ENCODE measurements at places on chromosomes 6 and 20. TPM values are rescaled to one million over a fixed set of nuclear protein-coding genes. Genes with fewer than 3 reads are reported as not detected.
A peak's percentile ranks its signal among the peaks of the same experiment; 100 is the strongest.

The SPATS1 gene
- total RNA-seq = 0.25 TPM

DNA sequence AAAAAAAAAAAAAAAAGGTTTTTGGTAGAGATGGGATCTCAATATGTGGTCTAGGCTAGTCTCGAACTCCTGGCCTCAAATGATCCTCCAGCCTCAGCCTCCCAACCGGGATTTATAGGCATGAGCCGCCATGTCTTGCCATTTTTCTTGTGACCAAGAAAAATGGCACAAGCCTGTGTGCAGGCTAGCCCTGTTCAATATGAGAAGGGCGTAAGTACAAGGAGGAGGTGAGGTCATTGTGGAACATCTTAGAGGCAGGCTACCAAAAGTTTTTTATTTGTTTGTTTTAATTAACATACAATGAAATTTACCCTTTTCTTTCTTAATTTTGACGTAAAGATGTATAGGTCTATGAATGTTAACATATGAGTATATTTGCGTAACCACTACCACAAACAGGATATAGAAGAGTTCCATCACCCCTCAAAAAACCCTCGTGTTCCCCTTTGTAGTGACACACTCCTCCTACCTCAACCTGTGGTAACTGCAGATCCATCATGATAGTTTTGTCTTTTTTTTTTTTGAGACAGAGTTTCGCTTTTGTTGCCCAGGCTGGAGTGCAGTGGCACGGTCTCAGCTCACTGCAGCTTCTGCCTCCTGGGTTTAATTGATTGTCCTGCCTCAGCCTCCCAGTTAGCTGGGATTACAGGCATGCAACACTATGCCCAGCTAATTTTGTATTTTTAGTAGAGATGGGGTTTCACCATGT lies 28.3 kb upstream of the KIF3B start:
- no peak for DNase-seq
- H3K27me3 ChIP-seq = no peaks in the 10 kb centered on the region
- no peak overlapping the region for H3K4me3 ChIP-seq
- no peak overlapping the region for H3K27ac ChIP-seq
- H3K36me3 ChIP-seq = no peaks in the 10 kb centered on the region

The MEI4 gene
- total RNA-seq = 0.07 TPM

- no peak overlapping the region for H3K27ac ChIP-seq
- peak; percentile 84 for DNase-seq
- H3K36me3 ChIP-seq = no peaks in the 10 kb centered on the region
- H3K4me3 ChIP-seq = peak overlapping the region; percentile 29
Observed at GRCh38 chr6:15399641-15400470, 154.0 kb downstream of the JARID2 start.

DNA sequence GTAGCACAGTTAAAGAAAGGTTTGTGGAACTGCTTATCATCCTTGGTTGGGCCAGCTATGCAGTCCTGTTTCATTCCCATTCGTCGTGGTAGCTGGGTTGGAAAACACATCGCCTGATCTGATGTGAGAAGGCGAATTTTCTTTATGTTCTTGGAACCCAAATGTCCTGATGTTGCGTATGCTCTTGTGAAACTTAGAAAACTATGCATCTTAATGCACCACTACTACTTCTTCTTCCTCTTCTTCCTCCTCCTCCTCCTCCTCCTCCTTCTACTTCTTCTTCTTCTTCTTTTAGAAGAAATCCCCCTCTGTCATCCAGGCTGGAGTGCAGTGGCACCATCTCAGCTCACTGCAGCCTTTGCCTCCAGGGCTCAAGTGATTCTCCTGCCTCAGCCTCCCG lies 381.6 kb downstream of the UTRN start:
- no peak for DNase-seq
- H3K4me1 ChIP-seq = no peaks in the 10 kb centered on the region
- no peak overlapping the region for H3K27ac ChIP-seq
- no peaks in the 10 kb centered on the region for H3K27me3 ChIP-seq
- H3K4me3 ChIP-seq = no peak overlapping the region

The VARS1 gene
- 44.1 TPM for total RNA-seq

The GCLC gene
- total RNA-seq = 19.2 TPM

DNA sequence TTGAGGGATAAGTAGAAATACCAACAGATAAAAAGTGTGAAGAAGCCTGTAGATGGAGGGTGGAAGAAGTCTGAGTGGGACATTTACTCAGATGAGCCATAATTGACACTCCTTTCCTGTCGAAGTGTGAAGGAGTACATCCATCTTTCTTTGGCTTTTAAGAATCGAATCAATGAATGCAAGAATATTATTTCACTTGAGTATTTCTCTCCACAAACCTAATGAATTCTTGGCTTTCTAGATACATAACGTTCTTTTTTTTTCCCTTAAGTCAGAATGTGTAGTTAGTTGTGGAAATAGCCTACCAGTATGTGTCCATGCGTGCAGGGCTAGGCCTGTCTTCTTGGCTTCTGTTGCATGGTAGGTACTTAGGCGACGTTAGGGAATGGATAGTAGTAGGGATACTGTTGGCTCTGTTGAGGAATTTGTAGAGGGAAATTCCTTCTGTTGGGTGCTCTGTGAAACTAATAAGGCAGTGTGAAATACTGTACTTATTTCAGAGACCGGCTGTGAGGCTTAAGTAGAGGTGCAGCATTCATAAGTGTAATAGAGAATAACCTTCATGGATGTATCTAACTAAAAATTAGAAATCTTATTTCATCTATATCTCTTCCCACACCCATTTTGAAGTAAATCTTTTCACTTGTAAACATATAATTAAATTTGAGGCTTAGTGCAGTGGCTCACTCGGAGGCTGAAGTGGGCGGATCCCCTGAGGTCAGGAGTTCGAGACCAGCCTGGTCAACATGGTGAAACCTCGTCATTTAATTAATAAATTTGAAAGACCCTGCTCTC lies 1.5 kb downstream of the RPS18 start:
- DNase-seq = no peak
- no peak overlapping the region for H3K27ac ChIP-seq
- H3K4me1 ChIP-seq = peaks cover 5% of the 10 kb centered on the region
- H3K27me3 ChIP-seq = no peaks in the 10 kb centered on the region
- H3K36me3 ChIP-seq = no peaks in the 10 kb centered on the region

The MDFI gene
- total RNA-seq = 8.3 TPM

All from ovary (tissue), 10 donors.